Vein endothelial cell (primary cell): ENCODE measurements at places on chromosomes 4 and X. TPM values are rescaled to one million over a fixed set of nuclear protein-coding genes. Genes with fewer than 3 reads are reported as not detected.

Gene AWAT2
- under 0.01 and 0.19 TPM in 2 replicates for total RNA-seq

Gene BEX4
- total RNA-seq, result 15.7 and 17.0 TPM in 2 replicates

Gene VCX
- not detected in 2 replicates for total RNA-seq

Gene GTPBP6
- total RNA-seq, result 43.4 and 45.9 TPM in 2 replicates

Gene SLC9A7
- 14.4 and 25.8 TPM in 2 replicates for total RNA-seq

Gene TAF1
- total RNA-seq, result 25.8 and 42.4 TPM in 2 replicates

Gene CFI
- 47.0 and 48.1 TPM in 2 replicates for total RNA-seq

Gene DCAF8L1
- total RNA-seq, result not detected in 2 replicates

Gene SMIM31
- total RNA-seq, result not detected in 2 replicates

Gene TMEM156
- total RNA-seq, result 2.3 and 3.3 TPM in 2 replicates

Gene BEND2
- total RNA-seq, result not detected in 2 replicates

Gene ENPEP
- total RNA-seq, result 0.33 TPM in 1 of 2 replicates, not detected in the other

Gene NUDT6
- 7.5 and 7.7 TPM in 2 replicates for total RNA-seq
